Psoas muscle (tissue), 8 donors: ENCODE measurements at places on chromosomes 7 and 10.

GRCh38 chr7:42227936-42228591, 8.9 kb downstream of the GLI3 start:
- peak; percentile 51 for DNase-seq

GRCh38 chr7:101226721-101227120, 8.8 kb downstream of the ZNHIT1 start:
- DNase-seq, result no peak

DNA sequence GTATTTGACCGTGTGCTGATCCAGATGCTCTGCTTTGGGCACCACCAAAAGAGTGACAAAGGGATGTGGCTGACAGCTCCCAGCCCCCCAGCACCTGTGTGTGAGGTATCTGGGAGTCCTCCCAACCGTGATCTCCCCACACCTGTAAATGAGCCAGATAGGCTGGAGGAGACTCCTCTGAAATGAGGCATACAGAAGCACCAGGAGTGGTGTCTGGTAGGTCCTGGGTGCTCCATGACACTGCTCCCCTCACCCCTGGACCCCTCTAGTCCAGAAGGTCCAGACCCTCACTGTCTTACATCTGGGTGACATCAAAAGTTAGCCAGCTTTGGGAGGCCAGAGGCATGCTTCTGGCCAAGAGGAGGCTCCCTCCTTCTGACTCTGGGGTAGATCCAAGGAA, 20.0 kb upstream of the DRGX start:
- DNase-seq, result no peak

- no peak for DNase-seq
These were observed 363.3 kb downstream of the TYW1 start for GRCh38 chr7:67359900-67360299.

GRCh38 chr7:33750177-33750576, 155.2 kb upstream of the BMPER start:
- no peak for DNase-seq
